Stimulated activated CD4-positive, alpha-beta T cell treated with anti-CD3 and anti-CD28 coated beads, TNF-alpha, amount 100 ng/mL, for 24 hours (primary cell): ENCODE measurements at places on chromosomes 11 and 22.

GRCh38 chr11:73401217-73401923 is 25.2 kb downstream of the RELT start:
- no peak for DNase-seq

DNA sequence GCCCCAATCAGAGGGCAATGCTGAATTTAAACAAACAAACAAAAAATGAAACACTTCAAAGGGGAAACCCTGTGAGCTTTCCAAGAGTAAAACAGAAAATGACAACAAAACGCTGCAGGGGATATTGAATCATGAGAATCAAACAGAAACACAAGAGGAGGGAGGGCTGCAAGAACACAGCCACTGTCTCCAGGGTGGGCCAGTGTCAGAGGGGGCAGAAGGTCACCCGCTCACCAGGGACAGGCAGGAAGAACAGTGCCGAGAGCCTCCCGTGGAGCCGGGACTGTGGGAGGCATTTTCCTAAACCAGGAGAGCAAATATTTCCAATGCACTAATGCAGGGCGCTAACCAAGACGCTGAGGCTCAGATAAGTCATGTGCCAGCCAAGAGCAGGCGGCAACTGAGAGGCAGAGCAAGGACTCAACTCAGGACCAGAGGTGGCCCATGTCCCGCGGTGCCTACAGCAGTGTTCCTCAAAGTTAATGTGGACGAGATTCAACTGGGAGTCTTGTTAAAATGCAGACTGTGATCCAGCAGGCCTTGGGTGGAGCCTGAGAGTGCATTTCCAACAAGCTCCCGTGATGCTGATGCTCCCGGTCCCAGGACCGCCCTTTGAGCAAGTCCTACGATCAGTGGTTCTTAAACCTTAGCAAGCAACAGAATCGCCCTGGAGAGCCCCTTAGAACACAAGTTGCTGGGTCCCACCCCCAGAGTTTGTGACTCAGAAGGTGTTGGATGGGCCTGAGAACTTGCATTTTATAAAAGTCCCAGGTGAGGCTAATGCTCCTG is 197.2 kb downstream of the TENM4 start:
- DNase-seq, result no peak

GRCh38 chr11:97224396-97224795 is 834.6 kb downstream of the JRKL start:
- no peak for DNase-seq

DNA sequence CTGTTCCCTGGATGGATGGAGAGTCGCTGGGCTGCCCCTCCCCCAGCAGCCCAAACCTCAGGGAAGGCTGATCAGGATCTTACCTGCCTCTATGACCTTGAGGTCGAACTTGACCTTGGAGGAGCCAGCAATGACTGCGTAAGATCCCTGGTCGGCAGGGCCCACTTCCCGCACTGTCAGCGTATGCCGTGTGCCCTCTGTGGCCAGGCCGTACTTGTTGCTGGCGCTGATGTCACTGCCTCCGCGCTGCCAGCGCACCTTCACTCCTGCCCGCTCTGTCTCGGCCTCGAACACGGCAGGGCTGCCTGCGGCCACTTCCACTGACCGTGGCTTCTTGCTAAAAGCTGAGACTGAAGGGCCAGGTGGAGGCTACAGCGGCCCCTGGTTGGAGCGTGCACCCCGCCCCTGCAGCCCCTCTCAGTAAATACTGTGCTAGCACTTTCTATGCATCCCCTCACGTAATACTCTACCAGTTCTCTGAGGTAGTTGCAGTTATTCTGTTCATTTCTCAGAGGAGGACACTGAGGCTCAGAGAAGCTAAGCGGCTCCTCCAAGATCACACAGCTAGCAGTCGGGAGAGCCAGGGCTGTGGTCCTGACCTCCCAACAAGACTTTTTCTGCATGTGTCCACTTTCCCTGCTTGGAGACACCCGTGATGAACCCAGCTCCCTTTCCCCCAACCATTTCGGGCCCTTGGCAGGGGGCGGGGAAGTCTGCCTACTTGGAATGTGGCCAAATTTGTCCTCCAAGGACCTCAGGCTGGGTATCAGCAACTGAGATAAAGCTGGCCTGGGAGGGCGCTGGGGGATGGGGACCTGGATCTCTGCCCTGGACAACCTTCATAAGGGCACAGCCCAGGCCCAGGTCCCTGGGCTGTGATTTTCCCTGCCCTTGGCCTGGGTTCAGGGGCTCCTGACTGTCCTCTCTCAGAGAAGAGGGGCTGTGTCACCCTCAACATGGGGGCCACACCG is 1.1 kb downstream of the MYBPC3 start:
- DNase-seq, result no peak

- DNase-seq, result no peak
These were observed 42.3 kb upstream of the DDI1 start for GRCh38 chr11:103994094-103994493.

DNA sequence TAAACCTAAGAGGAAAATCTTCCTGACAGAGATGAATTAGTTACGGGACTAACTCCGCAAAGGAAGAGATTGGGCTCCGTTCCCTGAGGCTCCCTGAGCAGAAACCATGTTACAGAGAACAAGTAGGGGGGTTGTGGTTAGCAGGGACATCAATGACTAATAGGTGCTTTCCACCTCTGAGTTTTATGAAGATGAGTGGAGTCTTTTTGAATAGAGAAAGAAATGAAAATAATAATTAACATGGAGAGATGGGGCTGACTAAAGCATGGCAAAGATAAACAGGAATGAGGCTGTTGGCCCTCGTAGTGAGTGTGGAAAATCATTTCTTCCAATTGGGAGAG is 47.5 kb upstream of the PICALM start:
- peak; percentile 16 for DNase-seq

DNA sequence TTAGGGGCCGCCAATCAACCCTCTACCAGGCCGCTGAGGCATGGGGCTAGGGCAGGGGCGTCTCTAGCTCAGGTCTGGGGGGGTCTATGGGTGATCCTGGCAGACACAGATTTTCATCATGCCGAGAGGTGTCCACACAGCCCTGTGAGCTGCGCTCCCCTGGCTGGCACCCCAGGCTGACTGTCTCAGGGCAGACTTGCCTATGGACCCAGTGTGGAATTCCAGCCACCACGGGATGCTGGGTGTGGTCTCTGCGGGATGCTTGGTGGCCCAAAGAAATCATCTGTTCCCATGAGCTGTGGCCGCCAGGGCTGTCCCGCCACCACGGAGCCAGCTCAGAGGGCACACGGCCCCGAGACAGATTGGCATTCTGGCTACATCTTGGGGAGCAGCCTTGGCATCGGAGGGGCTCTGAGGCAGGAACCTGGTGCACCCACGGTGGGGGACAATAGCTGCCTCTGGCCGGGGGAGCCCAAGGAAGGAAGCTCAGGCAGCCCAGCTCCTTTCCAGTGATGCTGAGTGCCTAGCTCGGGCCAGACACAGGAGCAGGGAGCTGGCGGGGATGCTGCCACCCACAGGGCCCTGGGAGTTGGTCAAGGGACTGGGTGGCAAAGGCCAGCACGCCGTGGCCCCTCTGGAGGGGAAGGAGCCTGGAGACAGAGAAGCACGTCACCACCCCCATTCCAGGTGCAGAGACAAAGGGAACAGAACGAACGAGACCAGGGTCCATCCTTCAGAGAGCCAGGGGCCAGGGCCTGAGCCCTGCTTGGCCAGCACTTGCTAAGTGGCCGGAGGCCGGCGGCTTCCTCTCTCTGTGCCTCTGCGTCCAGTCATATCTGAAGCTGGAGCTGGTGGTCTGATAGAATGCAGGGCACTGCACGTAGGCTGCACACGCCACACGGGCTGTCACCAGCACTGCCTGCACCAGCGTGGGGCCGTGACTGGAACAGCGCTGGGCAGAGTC is 64.4 kb upstream of the FGF3 start:
- no peak for DNase-seq

GRCh38 chr11:74570266-74571061 is 21.9 kb upstream of the POLD3 start:
- DNase-seq, result peak; percentile 12

DNA sequence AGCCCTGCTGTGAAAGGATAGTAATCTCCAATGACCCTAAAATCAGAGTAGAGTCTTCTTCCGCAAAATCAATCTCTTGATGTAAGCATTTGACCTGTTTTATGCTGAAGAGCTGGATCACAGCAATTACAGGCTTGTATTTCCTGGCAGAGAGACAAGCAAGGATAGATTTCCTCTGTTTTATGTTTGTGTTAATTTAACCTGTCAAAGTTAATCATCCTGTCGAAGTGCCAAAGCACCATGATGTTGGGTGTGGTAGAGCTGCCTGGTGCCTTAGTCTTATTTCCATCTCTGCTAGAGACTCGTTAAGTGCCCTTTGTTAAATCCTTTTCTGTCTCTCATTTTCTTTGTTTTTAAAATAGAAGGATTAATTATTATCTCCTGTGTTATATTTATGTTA is 248.1 kb downstream of the CNTN5 start:
- DNase-seq, result no peak

GRCh38 chr11:134120921-134121526 is 52.2 kb downstream of the JAM3 start:
- DNase-seq, result no peak

DNA sequence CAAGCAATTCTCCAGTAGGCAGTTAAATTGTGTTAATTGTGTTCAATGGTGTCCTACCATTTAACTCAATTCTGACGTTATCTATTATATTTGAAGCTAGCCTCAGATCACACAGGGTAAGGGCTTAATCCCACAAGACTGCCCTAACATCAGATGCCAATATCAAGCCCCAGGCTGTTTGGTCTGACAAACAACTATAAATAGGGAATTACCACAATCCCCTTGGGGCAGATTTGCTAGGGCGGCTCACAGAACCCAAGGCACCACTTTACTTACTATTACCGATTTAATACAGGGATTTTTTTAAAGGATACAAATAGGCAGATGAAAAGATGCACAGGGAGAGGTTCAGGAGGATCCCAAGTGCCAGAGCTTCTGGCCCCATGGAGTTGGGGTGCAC is 678.4 kb downstream of the OPCML start:
- no peak for DNase-seq

GRCh38 chr22:27381552-27381951 is 420.0 kb downstream of the MN1 start:
- DNase-seq, result no peak

DNA sequence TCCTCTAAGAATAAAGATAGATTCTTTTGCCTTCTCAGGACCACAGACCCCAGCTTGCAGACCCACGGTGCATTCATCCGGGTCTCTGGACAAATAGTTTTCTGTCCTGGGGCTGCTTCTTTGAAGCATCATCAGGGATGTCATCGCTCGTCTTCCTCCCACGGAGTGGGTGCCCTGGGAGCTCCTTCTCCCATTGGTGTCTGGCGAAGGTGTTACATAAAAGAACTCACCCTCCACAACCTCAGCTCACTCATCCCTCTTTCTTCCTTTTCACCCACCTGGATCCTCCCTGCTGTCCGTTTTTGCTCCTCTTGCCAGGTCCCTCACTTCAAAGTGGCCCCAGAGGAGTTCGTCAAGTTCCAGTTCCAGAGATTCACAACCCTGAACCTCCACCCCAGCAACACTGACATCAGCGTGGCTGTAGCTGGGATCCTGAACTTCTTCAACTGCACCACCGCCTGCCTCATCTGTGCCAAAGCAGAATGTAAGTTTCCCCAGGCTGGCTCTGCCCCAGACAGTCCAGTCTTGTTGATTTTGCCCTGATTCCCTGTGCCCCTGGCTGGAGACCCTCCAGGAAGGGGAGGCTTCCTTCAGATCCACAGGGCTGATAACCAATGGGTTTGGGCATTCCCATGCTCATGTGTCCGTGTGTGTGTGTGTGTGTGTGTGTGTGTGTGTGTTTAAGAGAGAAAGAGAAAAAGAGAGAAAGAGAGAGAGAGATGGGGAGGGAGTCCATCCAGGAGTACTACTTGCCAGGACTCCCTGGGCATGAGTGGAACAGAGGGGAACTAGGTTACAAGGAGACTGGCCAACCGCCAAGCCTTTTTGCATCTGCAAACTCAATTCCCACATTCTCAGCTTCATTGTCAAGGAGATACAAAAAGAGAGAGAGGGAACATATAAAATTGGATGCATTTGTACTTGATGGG is 204.2 kb upstream of the TBCEL start:
- DNase-seq, result no peak

GRCh38 chr22:21659864-21660525 is 5.8 kb upstream of the PPIL2 start:
- DNase-seq, result no peak

GRCh38 chr11:1873048-1873812 is 18.5 kb downstream of the PRR33 start:
- DNase-seq, result no peak

DNA sequence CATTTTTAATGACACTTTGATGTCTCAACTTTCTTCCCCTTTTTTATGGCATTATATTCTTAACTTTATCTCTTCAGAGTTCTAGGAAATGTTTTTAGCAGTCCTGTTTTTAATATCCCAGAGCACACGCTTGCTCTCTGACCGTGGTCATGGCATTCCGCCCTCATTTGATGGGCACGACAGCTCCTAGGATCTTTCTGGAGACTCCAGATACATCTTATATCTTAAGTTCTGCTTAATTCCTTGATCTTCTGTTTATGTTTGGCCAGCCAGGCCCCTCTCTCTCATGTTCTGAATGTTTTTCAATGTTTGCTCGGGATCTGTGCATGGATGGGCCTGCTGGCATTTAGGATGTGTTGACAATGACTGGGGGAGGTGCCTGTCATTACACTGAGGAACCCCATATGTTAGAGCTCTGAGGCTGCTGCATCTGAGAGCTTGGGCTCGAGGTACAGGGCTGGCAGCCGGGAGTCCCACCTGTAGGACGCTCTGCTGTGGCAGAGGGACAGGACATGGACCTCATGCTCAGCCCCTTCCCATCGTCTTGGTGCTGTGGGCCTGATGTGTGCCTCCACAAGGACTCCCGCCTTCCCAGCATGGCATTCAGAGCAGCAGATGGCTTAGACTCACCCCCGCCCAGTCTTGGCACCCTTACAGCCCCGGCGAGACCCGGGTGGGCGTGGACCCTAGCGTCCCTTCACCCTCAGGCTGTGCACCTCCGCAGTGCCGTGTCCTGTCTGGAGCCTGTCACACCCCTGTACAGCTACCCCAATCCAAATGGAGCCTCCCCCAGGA is 75.0 kb downstream of the CDKN1C start:
- DNase-seq, result no peak

GRCh38 chr22:23094260-23094659 is 23.9 kb downstream of the GNAZ start:
- DNase-seq, result no peak

DNA sequence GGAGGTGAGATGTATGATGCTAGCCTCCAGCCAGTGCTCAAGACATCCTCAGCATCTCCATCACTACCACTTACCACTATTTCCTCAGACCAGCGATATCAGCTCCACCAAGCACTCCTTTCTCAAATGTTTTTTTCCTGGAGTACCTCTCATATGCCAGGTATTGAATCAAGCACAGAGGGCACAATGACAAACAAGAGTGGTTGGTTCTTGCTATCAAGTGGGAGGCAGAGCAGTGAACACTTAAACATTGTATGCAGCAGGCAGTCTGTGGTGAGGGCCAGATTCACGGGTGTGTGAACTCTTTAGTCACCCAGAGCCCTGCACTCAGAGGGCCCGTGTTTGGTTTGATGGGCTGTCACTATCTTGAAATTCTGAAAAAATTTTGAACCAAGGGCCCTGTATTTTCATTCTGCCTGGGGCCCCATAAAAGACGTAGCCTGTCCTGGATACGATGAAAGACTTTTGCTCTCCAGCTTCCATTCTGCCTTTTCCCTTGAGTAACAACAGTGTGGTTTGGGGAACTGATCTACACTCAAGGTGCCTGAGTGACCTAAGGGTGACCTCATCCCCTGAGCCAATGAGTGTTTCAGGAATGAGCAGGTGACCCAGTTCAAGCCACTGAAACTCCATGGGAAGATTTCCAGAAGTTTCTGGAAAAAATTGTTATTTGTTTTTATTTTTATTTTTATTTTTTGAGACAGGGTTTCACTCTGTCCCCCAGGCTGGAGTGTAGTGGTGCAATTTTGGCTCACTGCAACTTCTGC is 348.4 kb upstream of the NARS2 start:
- no peak for DNase-seq
